ENCODE measurements at places on chromosomes 7 and 10.

GRCh38 chr7:42596737-42597136 is 315.1 kb downstream of the C7orf25 start:
- DNase-seq, result no peak

DNA sequence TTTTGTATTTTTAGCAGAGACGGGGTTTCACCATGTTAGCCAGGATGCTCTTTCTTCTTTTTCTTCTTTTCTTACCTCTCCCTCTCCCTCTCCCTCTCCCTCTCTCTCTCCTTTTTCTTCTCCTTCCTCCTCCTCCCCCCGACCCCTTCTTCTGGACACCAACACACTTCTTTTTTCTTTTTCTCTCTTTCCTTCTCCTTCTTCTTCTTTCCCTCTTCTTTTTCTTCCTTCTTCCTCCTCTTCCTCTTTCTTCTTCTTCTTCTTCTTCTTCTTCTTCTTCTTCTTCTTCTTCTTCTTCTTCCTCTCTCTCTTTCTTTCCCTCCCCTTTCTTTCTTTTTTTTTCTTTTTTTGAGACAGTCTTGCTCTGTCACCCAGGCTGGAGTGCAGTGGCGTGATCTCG is 14.0 kb downstream of the MMD2 start:
- no peak for DNase-seq

DNA sequence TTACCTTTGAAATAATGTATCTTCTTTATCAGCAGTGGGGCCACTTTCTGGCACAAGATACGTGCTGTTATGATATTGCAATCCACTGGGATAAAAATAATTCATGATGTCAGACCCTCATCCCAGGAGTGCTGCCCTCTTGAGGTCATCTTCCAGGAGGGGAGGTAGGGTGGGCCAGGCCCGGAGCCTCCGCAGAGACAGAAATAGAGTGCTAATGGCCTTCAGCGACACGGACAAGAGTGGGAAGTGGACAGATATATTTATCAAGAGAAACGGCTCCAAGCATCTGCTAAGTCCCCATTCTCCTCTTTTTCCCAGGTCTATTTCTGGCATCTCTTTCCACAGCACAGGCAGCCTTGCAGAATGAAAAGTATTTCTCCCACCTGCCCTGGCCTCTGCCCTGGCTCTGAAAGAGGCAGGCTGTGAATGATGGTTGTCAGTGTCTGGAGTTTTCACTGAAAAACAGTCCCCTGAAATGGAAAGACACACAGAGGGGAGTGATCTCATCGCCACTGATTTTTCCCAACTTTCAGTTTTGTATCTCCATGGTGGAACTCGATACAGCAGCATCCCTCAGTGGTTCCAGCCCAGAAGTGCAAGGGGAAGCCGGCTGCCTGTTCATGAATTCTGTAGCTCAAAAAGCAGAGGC is 251.7 kb upstream of the MYO3A start:
- DNase-seq, result peak; percentile 14

DNA sequence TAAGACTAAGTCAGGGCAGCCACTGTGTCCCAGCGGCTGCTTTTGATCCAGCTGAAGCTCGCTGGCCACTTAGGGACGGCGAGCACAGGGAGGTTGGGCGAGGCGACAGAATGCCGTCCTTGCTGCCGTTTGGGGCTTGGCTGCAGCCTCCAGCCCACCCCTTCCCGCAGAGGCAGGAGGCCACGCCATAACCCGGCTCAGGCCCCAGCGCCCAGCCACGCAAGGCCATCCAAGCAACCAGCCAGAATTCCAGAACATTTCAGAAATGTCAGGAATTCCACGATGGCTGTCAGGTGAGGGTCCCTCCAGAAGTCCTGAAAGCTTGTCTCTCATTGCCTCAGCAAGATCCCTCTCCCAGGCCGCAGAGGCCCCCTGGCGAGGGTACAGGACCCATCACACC is 479.1 kb upstream of the FOXK1 start:
- DNase-seq, result no peak

DNA sequence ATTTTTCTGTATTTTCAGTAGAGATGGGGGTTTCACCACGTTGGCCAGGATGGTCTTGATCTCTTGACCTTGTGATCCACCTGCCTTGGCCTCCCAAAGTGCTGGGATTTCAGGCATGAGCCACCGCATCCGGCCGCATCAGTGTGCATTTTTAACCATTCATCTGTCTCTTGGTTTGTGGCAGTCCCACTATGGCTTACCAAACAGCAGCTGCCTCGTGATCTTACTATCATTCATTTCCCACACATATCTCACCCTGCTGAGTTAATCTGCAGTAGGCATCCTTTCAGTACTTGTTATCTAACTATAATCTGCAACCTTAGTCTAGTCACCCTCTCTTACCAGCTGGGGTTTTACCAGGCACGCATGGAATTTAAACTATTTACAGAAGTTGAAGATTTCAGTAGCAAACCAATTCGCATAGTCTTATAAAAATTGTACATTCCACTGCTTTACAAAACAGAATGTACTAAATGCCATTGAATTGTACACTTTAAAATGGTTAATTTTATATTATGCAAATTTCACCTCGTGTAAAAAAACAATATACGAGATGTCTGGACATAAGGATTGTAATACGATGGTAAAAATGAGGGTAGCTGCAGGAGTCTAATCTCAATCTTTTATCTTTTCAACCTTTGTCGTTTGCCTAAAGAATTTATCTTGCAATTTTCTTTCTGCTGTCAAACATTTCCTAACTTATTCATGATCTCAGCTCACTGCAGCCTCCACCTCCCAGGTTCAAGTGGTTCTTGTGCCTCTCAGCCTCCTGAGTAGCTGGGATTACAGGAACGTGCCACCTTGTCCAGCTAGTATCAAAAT is 4.6 kb upstream of the TBC1D12 start:
- DNase-seq, result no peak

DNA sequence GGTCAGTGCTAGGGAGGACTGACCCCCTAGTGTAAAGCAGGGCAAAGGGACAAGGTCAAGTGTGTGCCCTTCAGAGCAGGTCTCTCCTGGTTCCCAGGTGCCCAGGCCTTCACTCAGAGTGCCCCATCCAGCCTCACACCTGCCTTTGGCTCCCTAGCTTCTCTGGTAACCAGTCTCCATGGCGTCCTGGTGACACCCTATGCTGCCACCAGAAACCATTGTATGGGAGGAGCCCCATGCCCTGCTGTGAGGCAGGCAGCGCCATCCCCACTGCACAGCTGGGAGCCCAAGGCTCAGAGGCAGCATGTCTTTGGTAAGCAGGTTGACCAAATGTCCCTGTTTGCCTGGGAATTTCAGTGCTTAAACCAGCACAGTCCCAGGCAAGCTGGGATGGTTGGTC is 33.1 kb upstream of the HMX3 start:
- no peak for DNase-seq

DNA sequence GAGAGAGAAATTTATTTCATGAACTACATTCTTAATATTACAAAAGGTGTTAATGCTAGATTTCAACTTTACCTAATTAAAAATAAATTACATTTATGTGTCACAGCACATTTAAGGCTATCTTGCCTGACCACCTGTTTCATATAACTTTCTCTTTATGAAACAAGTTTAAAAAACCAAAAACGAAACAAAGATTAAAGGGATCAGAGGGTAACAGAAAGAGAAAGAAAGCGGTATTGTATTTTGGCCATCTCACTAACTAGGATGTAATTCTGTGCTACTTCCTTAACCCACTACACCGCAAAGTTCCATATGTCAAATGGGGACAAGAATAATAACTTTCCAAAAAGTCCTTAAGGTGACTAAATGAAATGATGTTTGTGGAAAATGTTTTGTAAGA is 6.3 kb upstream of the RHOBTB1 start:
- DNase-seq, result no peak

DNA sequence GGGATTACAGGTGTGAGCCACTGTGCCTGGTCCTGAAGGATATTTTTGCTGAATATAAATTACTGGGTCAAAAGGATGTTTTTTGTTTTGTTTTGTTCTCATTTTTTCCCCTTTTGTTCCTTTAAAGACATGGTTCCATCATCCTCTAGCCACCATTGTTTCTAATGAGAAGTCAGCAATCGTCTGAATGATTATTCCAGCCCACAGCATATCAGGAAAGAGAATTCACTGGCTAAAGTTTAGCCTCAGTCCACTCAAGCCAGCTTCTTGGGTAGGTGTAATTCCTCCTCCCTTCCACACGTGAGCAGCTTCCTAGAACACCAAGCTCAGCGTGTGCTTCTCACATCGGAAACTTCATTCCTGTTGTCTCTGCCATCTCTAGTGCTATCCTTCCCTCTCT is 112.8 kb upstream of the INSIG1 start:
- no peak for DNase-seq

- no peak for DNase-seq
Observed at GRCh38 chr10:70378122-70378521, 4.3 kb downstream of the LRRC20 start.

GRCh38 chr7:34311591-34311990 is 346.4 kb upstream of the NPSR1 start:
- no peak for DNase-seq

GRCh38 chr10:133235932-133236331 is 1.7 kb upstream of the VENTX start:
- no peak for DNase-seq

- no peak for DNase-seq
Observed at GRCh38 chr10:88582411-88582805, 710 bp downstream of the RNLS start.

DNA sequence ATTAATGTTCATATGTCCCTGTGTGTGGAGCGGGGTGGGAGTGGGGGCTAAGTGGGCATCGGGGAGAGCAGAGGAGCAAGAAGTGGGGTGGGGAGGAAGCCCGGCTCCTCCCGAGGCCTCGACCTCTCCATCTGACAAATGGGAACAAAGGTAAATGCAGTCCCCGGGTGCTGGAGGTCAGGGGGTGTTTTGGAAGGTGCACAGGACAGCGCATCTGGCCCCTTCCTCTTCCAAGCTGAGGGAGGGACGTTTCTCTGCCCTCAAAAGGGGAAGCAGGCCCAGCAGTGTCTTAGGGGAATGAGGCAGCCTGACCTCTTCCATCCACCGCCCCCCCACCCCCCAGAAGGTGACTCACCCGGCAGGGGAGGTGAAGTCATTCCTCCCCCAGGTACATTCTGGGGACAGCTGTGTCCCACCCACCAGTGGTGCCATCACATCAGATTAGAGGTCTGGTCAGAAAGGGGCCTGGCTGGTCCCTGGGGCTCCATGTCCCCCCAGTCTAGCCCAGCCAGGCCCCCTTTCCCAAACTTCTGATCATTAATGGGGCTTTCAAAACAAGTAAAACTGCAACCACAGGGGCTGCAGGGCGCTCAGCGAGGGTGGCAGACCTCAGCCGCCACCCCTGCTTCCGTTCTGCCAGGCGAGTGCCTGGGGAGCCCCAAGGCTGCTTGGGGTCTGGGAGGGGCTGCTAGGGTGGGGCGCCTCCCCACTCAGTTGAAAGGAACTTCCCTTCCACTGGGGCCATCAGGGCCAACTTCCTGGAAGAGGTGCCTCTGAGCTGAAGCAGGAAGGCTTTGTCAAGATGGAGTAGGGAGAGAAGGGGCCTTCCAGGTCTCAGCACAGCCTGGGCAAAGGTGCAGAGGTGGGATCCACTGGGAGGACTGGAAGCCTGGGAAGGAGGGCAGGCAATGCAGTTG is 10.8 kb downstream of the LFNG start:
- DNase-seq, result no peak

DNA sequence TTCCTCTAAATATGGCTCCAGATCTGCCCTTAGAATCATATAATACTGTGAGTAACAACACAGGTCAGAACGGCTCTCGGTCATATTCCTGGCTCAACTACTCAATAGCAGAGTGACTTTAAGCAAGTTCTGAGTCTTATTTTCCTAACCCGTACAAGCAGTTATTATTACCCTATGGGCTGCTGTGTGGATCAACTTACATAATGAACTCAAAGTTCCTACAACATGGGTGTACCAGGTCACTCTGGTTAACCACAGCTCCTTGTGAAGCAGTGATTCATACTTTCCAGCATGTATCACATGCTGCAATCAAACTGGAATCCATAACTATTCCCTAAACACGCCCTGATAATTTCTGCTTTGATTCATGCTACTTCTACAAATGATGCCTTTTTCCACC is 107.3 kb downstream of the LRRN3 start:
- DNase-seq, result no peak

GRCh38 chr10:89535171-89536012 is at the start of gene SLC16A12:
Gene SLC16A12 (minus strand): TSS chr10:89535594. CDS start chr10:89462578, 73,016 bp downstream.
- no peak for DNase-seq

- DNase-seq, result no peak
Observed at GRCh38 chr10:26781797-26782196, 79.0 kb downstream of the ABI1 start.

GRCh38 chr7:127998671-127999070 is 32.6 kb downstream of the LRRC4 start:
- no peak for DNase-seq

DNA sequence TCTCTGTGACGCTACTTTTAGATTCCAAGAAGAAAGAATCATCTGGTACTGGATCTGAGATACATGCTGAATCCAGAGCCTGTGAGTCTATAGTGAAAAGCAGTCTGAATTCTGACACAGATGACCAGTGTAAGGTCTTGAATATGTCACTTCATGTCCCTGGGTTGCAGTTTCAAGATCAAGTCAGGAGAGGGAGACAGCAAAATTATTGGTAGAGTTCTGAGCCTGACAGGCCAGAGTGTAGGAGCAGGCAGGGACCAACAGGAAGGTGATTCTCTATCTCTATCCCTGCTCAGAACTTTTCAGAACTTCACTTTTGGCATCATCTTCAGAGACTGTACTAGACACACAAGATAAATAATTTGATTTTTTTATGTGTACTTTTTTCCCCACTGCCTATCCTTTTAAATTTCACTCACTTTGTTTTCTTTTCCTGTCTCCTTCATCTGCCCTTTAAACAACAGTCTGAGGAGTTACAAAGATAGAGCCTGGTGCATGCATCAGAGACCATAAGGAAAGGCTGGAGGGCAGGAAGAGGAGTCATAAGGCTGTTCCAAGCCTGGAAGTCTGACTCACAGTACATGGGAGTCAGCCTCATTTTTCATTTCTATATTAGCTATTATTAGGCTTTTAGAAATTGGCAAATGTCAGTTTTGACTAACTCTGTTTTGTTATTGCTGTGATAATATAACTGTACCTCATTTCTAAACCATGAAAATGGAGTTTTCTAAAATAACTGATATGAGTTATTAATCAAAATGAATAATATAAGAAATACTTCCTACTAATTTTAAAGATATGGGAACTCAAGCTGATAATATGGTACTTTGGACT is 120.2 kb upstream of the TMEM229A start:
- DNase-seq, result no peak

GRCh38 chr7:138500892-138501291 is 40.8 kb downstream of the TRIM24 start:
- no peak for DNase-seq

DNA sequence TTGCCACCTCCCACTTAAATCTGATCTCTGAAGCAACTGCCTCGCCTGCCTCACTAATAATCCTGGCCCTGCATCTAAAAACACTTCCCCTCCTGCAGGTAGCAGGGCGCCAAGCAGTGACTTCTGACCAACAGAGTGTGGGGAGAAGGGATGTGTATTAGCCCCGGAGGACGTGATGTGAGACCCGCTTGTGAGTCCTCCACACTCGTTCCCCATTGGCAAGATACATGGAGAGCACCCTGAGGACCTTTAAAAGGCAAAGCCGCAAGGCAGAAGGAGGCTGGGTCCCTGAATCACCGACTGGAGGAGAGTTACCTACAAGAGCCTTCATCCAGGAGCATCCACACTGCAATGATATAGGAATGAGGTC is 6.1 kb upstream of the PILRA start:
- no peak for DNase-seq
